ENCODE measurements at places on chromosomes 12 and 14.

GRCh38 chr12:131923260-131923659 lies 5.8 kb upstream of the PUS1 start:
- no peak for DNase-seq

- DNase-seq, result no peak
Observed at GRCh38 chr12:10369557-10370415, 20.1 kb downstream of the KLRK1 start.

- DNase-seq, result no peak
Observed at GRCh38 chr12:104823985-104824461, 134.1 kb downstream of the SLC41A2 start.

DNA sequence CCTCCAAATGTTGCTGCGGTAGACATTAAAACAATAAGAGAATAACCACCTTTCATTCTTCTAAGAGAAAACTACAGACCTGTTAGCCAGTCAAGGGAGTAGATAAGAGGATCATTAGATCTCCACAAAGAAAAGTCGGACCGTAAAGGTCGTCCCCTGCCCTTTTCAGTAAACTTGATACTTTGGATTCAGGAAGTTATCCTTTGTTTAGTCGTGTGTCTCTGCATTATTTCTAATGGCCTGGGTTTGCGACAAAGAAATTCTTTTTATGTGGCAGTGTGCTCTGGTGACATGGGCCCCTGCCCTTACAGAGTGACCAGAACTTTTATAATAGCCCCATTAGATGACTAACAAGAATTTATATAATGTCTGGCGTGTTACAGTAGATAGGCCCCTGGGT lies 44.6 kb upstream of the EVL start:
- no peak for DNase-seq

- DNase-seq, result no peak
Observed at GRCh38 chr14:32710731-32711680, 227.7 kb upstream of the NPAS3 start.

GRCh38 chr12:2959505-2960389 lies 550 bp downstream of the TEAD4 start:
- DNase-seq, result no peak

Data from stimulated activated CD4-positive, alpha-beta T cell treated with anti-CD3 and anti-CD28 coated beads, Interleukin-1b, Interleukin-23, amount 100 ng/mL, for 48 hours (primary cell).